Activated T-helper 2 cell treated with anti-CD3 and anti-CD28 coated beads, Interferon-gamma antibody, Interleukin-2, Interleukin-4, amounts not matched to agents 10 μg/mL and 5 μg/mL and 100 μg/mL, durations not matched to agents 14 hours and 24 hours and 36 hours (primary cell): ENCODE measurements at places on chromosomes 12 and 14.

DNA sequence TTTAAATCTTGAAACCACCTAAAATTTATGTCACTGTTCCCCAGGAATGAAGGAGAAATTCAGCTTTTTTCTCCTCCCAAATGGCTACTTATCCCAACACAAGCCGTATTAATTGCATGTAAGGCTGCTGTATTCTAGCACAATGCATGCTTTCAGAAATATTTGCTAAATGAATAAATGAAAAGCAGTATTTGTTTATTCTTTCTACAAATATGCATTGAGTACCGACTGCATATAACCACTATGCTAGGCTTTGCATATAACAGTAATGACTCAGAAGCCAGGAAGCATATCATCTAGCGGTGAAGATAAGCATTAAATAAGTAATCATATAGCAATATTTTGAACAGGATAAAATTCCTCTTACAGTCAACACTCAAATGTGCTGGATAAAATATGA is 5.7 kb upstream of the LRR1 start:
- H3K36me3 ChIP-seq = no peaks in the 10 kb centered on the region
- no peaks in the 10 kb centered on the region for H3K27me3 ChIP-seq
- H3K4me3 ChIP-seq = no peak overlapping the region
- peaks cover 23% of the 10 kb centered on the region for H3K4me1 ChIP-seq
- no peak overlapping the region for H3K27ac ChIP-seq
- no peak for DNase-seq

DNA sequence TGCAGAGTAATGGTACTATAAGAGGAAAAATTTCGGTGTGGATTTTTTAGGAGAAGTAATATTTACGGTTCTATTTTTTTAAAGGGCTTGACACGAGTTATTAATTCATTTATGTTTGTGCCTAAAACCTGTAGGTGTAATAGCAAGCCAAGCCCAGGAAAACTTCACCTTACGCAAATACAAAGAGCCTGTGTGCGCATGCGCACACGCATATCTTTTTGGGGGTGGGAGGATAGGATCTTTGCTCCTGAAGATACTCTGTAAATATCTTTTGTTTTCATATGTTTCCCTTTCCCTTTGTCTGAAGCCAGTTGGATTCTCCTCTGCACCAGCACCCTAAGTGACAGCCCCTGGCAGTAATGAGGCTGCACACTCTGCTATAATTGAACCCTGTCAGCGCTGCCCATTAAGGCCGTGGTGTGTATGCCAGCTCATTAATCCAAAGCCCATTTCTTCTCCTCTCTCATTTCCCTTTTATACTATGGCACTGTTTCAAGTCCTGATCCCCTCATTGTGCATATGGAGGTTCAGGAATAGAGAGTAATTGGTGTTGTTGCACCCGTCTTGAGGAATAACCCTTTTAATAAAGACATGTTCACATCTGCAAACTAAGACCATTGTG is 327.2 kb upstream of the E2F7 start:
- DNase-seq = no peak
- H3K4me1 ChIP-seq = no peaks in the 10 kb centered on the region
- no peak overlapping the region for H3K27ac ChIP-seq

GRCh38 chr14:102822311-102822863 is 45.1 kb downstream of the TRAF3 start:
- no peak for DNase-seq
- H3K27ac ChIP-seq = peak overlapping the region; percentile 75
- peaks cover 51% of the 10 kb centered on the region for H3K36me3 ChIP-seq
- no peaks in the 10 kb centered on the region for H3K27me3 ChIP-seq
- H3K4me1 ChIP-seq = peaks cover 59% of the 10 kb centered on the region
- H3K4me3 ChIP-seq = no peak overlapping the region

DNA sequence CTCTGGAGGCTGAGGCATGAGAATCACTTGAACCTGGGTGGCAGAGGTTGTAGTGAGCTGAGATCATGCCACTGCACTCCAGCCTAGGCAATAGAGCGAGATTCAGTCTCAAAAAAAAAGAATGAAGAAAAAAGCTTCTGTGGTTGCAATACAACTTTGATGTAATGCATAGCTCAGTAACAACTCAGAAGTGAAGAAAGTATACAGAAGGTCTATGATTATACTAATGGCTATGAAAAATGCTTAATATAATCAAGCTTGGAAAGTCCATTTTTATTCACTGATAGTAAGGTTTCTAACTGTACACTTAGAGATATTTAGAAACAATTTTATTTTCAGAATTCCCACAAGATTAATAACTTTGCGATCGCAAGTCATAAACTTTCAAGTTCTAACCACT is 88.2 kb upstream of the FRMD6 start:
- DNase-seq = no peak
- no peak overlapping the region for H3K27ac ChIP-seq
- H3K36me3 ChIP-seq = no peaks in the 10 kb centered on the region
- peaks cover 6% of the 10 kb centered on the region for H3K27me3 ChIP-seq
- H3K4me1 ChIP-seq = peaks cover 5% of the 10 kb centered on the region
- H3K4me3 ChIP-seq = no peak overlapping the region

GRCh38 chr14:32497248-32497647 is 168.2 kb downstream of the AKAP6 start:
- no peaks in the 10 kb centered on the region for H3K4me1 ChIP-seq
- H3K36me3 ChIP-seq = no peaks in the 10 kb centered on the region
- no peak overlapping the region for H3K4me3 ChIP-seq
- no peak overlapping the region for H3K27ac ChIP-seq
- H3K27me3 ChIP-seq = no peaks in the 10 kb centered on the region

DNA sequence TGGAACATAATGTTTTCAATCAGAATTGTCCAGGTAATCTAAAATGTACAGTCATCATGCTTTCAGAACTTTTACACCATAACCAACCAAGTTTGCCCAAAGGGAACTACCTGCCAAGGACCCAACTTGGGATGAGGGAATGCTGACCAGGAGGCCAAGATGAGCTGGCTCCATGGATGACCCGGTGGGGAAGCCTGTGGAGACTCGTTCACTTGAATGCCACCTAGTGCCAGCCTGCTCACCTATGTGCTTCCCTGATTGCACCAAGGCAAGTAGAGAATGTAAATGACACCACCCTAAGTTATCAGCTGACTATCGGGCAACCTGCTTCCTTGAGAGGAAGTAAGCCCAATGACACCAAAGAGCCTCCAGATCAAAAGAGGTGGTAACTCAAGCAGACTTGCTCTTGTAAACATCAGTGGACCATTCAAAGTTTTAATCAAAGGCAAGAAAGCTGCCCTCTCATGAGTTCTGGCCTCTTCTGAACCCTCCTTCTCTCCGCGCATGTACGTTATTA is 137.3 kb downstream of the TTC7B start:
- H3K4me3 ChIP-seq = no peak overlapping the region
- H3K27ac ChIP-seq = peak overlapping the region; percentile 16
- H3K27me3 ChIP-seq = peaks cover 3% of the 10 kb centered on the region
- peaks cover 40% of the 10 kb centered on the region for H3K4me1 ChIP-seq
- DNase-seq = no peak

DNA sequence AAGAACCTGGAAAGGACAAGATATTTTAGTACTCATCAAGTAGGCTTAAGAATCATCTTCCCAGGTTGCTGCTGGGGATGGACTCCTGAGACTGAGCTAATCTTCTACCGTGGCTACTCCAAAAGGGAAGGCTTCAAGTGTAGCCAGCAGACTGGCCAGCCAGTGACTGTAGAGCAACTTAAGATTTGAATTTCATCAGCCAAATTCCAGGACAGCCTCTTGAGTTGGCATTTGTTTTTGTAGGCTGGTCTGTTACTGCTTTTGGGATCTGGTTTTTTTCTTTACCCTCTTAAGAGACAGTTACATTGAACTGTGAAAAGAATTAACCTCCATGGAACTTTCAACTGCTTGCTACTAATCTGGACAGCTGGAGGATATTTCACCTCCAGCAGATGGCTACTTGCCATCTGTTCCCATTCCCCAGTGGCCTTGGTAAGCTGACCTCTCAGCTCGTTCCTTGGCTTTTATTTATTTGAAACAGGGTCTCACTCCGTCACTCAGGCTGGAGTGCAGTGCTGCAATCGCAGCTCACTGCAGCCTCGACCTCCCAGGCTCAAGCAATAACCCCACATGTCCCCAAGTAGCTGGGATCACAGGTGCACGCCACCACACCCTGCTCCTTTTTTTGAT is 20.7 kb downstream of the VTI1B start:
- H3K4me1 ChIP-seq = peaks cover 7% of the 10 kb centered on the region
- no peak for DNase-seq
- H3K4me3 ChIP-seq = no peak overlapping the region
- H3K36me3 ChIP-seq = peaks cover 60% of the 10 kb centered on the region
- no peaks in the 10 kb centered on the region for H3K27me3 ChIP-seq

GRCh38 chr14:54866588-54866987 is 36.0 kb downstream of the GCH1 start:
- peaks cover 25% of the 10 kb centered on the region for H3K4me1 ChIP-seq
- no peak for DNase-seq
- peaks cover 8% of the 10 kb centered on the region for H3K36me3 ChIP-seq
- no peaks in the 10 kb centered on the region for H3K27me3 ChIP-seq
- no peak overlapping the region for H3K27ac ChIP-seq

GRCh38 chr14:100056964-100057795 is 8.0 kb upstream of the EVL start:
- peaks cover 6% of the 10 kb centered on the region for H3K36me3 ChIP-seq
- peak overlapping the region; percentile 19 for H3K4me3 ChIP-seq
- no peak for DNase-seq
- H3K27me3 ChIP-seq = no peaks in the 10 kb centered on the region
- H3K27ac ChIP-seq = peak overlapping the region; percentile 73
- H3K4me1 ChIP-seq = peaks cover 67% of the 10 kb centered on the region

- peaks cover 20% of the 10 kb centered on the region for H3K27me3 ChIP-seq
- no peaks in the 10 kb centered on the region for H3K36me3 ChIP-seq
- H3K4me1 ChIP-seq = peaks cover 2% of the 10 kb centered on the region
- DNase-seq = no peak
- no peak overlapping the region for H3K4me3 ChIP-seq
These were observed 164.1 kb downstream of the SLC41A2 start for GRCh38 chr12:104793968-104794367.

- peaks cover 21% of the 10 kb centered on the region for H3K36me3 ChIP-seq
- H3K4me3 ChIP-seq = peak overlapping the region; percentile 95
- peaks cover 54% of the 10 kb centered on the region for H3K4me1 ChIP-seq
- H3K27me3 ChIP-seq = no peaks in the 10 kb centered on the region
- H3K27ac ChIP-seq = peak overlapping the region; percentile 98
These were observed 358 bp downstream of the ELK3 start for GRCh38 chr12:96194576-96194889.

GRCh38 chr14:60589442-60589841 is 59.8 kb downstream of the SIX1 start:
- no peak overlapping the region for H3K4me3 ChIP-seq
- H3K36me3 ChIP-seq = no peaks in the 10 kb centered on the region
- no peaks in the 10 kb centered on the region for H3K4me1 ChIP-seq
- H3K27me3 ChIP-seq = peaks cover 10% of the 10 kb centered on the region
- DNase-seq = no peak

- peaks cover 73% of the 10 kb centered on the region for H3K27me3 ChIP-seq
- DNase-seq = no peak
- peaks cover 7% of the 10 kb centered on the region for H3K4me1 ChIP-seq
- no peak overlapping the region for H3K27ac ChIP-seq
- no peaks in the 10 kb centered on the region for H3K36me3 ChIP-seq
These were observed 5.7 kb upstream of the SLC38A4 start for GRCh38 chr12:46831335-46832129.

GRCh38 chr14:93742761-93743160 is 45.5 kb downstream of the PRIMA1 start:
- no peak overlapping the region for H3K27ac ChIP-seq
- H3K36me3 ChIP-seq = no peaks in the 10 kb centered on the region
- H3K4me3 ChIP-seq = no peak overlapping the region
- DNase-seq = no peak
- H3K27me3 ChIP-seq = peaks cover 2% of the 10 kb centered on the region

DNA sequence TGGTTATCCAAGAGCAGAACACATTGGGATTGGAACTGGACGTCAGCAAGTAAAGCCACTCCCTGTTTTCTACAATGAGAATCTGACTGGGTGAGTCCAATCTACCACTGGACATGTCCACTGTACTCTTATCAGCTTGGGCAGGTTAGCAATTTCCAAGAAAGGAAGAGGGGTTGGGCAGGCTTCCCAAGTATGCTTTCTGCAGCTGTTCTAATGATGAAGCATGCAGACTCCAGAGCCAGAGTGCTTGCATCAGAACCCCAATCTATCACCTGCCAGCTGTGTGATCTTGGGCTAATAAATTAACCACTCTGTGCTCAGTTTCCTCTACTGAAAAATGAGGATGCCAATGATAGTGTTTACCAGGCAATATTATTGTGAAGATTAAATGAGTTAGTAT is 92.0 kb downstream of the EMP1 start:
- no peak overlapping the region for H3K4me3 ChIP-seq
- DNase-seq = no peak
- no peak overlapping the region for H3K27ac ChIP-seq

GRCh38 chr12:38691164-38691563 is 214.2 kb downstream of the CPNE8 start:
- no peak overlapping the region for H3K27ac ChIP-seq
- H3K36me3 ChIP-seq = no peaks in the 10 kb centered on the region
- no peak for DNase-seq
- H3K27me3 ChIP-seq = no peaks in the 10 kb centered on the region

DNA sequence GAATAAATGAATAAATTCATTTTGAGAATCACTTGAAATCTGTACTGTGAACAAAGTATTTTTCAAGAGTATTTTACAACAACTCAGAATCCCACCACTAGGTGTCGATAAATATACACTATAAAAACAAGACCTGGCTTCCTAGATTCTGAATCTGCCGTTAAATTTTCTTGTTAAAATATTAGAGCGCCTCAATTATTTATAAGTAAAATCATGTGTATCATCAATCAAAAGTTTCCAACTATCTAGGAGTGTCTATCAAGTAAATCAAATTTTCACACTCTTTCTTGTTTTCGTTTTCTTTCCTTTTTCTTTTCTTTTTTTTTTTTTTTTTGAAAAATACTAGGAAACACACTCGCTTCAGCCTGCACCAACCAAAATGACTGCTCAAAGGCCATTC is 179.2 kb upstream of the DCN start:
- no peak overlapping the region for H3K4me3 ChIP-seq
- H3K27ac ChIP-seq = no peak overlapping the region
- H3K36me3 ChIP-seq = no peaks in the 10 kb centered on the region

DNA sequence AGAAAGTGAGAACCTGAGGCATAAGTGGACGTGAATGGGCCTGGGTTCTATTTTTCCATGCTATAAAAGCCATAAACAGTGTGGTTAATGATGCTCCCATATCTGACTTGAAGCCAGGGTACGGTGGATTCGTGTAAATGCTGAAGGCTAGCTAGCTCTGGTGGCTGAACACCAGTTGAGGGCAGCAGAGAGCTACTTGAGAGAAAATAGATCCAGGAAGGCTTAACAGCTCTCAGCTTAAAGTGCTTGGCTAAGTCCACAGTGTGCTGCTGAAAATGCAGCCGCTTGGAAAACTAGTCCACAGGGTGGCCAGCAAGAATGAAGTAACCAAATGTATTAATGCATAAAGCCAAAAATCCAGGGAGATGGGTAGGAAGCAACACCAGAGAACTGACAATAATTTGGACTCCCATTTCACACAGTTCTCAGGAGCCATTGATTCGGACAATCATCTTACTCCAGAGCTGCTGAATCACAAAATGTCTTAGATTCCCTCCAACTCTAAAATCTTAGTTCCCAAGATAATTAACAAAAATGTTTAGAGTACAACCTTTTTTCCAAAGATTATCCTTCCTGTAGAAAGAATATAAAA is 15.0 kb upstream of the FOXG1 start:
- H3K4me1 ChIP-seq = no peaks in the 10 kb centered on the region
- DNase-seq = no peak
- H3K36me3 ChIP-seq = no peaks in the 10 kb centered on the region
